ENCODE measurements at places on chromosomes 5 and 9. TPM values are rescaled to one million over a fixed set of nuclear protein-coding genes. Genes with fewer than 3 reads are reported as not detected.

- H3K27me3 ChIP-seq = no peaks in the 10 kb centered on the region
- H3K4me3 ChIP-seq = no peak overlapping the region
- no peak overlapping the region for H3K27ac ChIP-seq
- H3K36me3 ChIP-seq = no peaks in the 10 kb centered on the region
Measured at GRCh38 chr5:143149759-143150158, 253.7 kb downstream of the NR3C1 start.

DNA sequence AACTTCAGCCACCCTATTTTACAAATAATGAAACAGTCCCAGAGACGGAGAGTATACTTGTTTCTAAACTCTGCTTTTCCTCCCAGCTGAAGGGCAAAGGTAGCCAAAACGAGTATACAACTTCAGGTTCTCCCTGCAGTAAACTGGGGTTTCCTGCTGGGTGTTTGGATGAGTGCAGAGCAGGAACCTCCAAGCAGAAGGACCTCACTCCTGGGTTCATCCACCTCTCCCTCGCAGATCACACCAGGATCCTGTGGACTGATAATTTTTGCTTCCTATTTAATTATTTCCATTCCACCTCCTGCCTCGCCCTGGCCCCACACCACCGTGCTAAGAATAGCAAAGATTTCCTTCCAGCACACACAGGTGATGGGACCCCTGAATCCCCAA is 2.0 kb upstream of the FOXB2 start:
- H3K4me1 ChIP-seq = peaks cover 60% of the 10 kb centered on the region
- DNase-seq = no peak
- no peak overlapping the region for H3K4me3 ChIP-seq
- H3K27ac ChIP-seq = no peak overlapping the region

GRCh38 chr5:142421228-142421617 is 96.4 kb upstream of the SPRY4 start:
- no peaks in the 10 kb centered on the region for H3K4me1 ChIP-seq
- no peak overlapping the region for H3K27ac ChIP-seq
- no peak for DNase-seq
- no peak overlapping the region for H3K4me3 ChIP-seq
- no peaks in the 10 kb centered on the region for H3K27me3 ChIP-seq

GRCh38 chr5:32096891-32097595 is 77.1 kb downstream of the GOLPH3 start:
- no peak for DNase-seq
- H3K27me3 ChIP-seq = no peaks in the 10 kb centered on the region
- peaks cover 7% of the 10 kb centered on the region for H3K36me3 ChIP-seq
- H3K4me1 ChIP-seq = peaks cover 40% of the 10 kb centered on the region

- no peak overlapping the region for H3K27ac ChIP-seq
- H3K4me3 ChIP-seq = no peak overlapping the region
- DNase-seq = no peak
- no peaks in the 10 kb centered on the region for H3K4me1 ChIP-seq
Measured at GRCh38 chr5:176700239-176700847, 53.1 kb downstream of the TSPAN17 start.

- H3K36me3 ChIP-seq = no peaks in the 10 kb centered on the region
- H3K27me3 ChIP-seq = no peaks in the 10 kb centered on the region
- no peak overlapping the region for H3K4me3 ChIP-seq
- DNase-seq = no peak
- H3K4me1 ChIP-seq = no peaks in the 10 kb centered on the region
- no peak overlapping the region for H3K27ac ChIP-seq
Measured at GRCh38 chr5:127002390-127002789, 28.0 kb downstream of the MARCHF3 start.

DNA sequence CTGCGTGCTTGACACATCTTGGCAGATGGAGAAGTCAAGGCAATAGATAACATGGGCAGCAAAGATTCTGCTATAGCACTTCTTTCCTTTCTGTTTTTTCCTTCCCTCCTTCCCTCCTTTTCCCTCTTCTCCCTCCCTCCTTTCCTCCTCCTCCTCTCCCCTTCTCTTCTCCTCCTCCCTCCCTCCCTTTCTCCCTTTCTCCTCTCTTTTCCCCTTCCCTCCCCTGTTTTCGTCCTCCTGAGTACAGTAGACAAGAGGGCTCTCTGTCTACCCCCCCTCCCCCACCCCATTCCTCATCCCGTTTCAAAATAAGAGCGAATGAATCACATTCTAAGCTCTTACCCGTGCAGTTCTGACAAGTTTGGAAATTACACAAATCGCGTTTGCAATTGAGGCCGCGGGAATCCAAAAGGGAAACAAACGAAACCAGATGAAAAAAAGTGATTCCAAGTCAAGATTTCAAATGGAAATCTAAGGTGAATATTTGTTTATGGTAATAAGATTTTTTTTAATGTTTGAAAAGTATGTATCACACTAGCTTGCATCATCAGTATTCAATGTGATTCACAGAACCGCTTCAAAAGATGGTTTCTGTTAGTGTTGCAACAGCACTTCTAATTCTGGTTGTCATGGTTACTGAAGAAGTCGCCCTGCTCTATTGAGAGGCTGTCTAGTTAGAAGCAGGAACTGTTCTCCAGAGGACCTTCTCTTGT is 1.3 kb downstream of the NIM1K start:
- no peaks in the 10 kb centered on the region for H3K4me1 ChIP-seq
- peak overlapping the region; percentile 55 for H3K4me3 ChIP-seq
- peak overlapping the region; percentile 59 for H3K27ac ChIP-seq
- no peaks in the 10 kb centered on the region for H3K36me3 ChIP-seq
- no peaks in the 10 kb centered on the region for H3K27me3 ChIP-seq

DNA sequence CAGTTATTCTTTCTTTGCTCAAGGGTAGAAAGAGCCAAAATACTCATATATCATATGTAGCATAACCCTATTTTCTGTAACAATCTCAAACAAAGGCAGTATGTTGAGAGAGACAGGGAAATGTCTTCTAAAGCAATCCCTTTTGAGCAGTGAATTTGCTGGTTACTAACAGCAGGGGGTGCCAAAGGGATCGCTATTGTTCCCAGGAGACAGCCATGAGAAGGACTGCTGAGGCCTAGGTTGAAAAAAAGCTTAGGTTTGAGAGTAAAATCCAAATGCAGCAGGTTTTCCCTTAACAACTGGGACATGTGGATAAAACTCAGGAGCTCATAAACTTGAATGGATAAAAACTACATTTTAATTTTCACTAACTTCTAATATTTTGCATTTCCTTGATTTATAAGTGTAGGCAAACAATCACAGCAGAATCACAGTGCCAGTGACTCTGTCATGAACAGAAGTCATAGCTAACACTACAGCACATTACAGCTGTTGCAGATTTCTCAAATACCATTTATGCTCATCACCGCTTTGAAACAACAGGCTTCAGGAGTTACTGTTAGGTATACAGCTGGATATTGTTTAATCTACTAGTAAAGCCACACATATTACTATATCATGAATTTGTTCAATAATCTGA is 148.4 kb downstream of the MAPKAP1 start:
- no peak overlapping the region for H3K4me3 ChIP-seq
- no peaks in the 10 kb centered on the region for H3K27me3 ChIP-seq
- H3K4me1 ChIP-seq = peaks cover 31% of the 10 kb centered on the region
- DNase-seq = peak; percentile 83
- peaks cover 4% of the 10 kb centered on the region for H3K36me3 ChIP-seq

The PRR16 gene
- 5.7 TPM for total RNA-seq

The ZNF354C gene
- total RNA-seq = 10.0 TPM

The PCDHB16 gene
- 3.6 TPM for total RNA-seq

The RALGDS gene
- total RNA-seq = 52.7 TPM

The GRM6 gene
- not detected for total RNA-seq

The LRRC19 gene
- total RNA-seq = 0.83 TPM

The CDH9 gene
- not detected for total RNA-seq
